ENCODE measurements at places on chromosomes 11 and 22.

DNA sequence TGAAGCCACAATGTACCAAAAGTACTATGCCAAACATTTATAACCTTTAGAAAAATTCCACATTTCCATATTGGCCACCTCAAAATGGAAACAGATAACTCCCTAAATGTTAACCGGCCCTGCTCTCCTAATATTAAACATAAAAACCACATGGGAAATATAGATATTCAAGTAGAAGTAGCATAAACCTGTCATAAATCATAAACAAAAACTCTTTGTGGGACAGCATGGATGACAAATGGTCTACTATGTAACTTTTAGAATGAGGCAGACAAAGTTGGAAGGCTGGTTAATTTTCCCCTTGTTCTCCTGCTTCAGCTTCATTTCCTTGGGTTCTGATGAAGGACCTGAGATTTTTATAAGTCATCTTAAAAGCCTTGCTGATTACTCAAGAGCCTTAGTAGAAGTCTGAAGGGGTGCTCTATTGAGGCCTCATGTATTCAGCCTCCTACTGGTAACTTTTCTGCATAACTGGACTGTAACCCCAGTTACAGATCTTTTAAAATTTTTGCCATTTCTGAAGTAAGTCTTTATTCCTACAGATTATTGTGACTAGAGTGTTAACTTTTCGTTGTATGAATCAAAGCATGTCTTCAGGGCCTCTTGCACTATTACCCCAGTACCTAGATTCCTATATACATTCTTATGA lies 116.4 kb downstream of the STIM1 start:
- peak; percentile 61 for DNase-seq

DNA sequence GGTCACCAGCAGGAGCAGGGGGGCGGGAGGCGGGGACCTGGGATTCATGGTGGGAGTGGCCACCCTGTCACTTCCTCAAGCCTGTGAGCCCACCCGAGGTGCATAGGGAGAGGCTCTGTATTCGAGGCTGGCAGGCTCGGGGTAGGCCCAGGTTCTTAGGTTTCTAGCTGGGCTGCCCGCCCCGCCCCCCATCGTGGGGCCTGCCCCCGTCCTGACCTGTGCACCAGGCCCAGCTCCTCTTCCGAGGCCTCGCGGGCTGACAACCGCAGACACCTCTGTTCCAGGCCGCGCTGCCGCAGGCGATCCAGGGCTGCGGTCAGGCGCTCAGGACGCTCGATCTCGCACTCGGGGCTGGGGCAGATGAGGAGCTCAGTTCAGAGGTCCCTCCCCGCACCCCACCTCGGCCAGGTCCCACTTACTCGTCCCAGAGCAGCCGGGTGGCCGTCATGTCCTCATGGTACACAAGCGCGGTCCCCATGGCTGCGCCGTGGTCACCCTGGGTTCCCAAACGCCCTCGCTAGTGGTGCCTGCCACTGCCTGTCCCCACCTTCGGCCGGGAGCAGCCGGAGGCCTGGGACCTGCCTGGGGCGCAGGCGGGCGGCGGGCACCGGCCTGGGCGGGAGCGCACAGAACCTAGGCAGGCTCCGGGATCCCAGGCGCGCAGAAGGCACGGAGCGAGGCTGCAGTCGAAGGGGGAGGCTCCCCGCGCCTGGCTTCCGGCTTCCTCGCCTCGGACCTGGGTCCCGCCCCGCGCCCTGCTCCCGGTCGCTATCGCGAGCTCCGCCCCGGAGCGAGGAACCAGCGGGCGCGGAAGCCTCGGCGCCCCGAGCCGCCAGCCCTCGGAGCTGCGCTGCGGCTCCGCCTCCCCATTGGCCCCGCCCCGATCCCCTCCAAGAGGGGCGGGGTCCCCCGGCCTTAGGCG lies at the start of gene HDAC10:
TSS of gene HDAC10 (minus strand) at position 711 of the 922 bp plus-strand sequence. CDS start at position 478, 233 bp downstream.
- peak; percentile 86 for DNase-seq

GRCh38 chr11:83599066-83599465 lies 312.9 kb upstream of the CCDC90B start:
- no peak for DNase-seq

DNA sequence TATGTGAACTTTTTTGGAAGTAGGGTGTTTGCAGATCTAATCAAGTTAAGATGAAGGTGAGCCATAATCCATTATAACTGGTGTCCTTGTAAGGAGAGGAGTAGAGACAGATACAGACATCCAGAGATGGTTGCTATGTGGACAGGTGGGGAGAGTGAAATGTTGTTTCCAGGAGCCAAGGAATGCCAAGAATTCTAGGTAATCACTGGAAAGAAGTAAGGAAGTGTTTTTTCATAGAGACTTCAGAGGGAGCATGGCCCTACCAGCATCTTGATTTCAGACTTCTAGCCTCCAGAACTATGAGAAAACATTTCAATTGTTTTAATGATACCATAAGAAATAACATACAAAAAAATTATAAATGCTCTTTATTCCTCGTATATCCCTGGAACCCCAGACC lies 320.5 kb upstream of the ANO3 start:
- DNase-seq: no peak

- peak; percentile 64 for DNase-seq
Measured at GRCh38 chr11:84290647-84291046, 1004.5 kb upstream of the CCDC90B start.

DNA sequence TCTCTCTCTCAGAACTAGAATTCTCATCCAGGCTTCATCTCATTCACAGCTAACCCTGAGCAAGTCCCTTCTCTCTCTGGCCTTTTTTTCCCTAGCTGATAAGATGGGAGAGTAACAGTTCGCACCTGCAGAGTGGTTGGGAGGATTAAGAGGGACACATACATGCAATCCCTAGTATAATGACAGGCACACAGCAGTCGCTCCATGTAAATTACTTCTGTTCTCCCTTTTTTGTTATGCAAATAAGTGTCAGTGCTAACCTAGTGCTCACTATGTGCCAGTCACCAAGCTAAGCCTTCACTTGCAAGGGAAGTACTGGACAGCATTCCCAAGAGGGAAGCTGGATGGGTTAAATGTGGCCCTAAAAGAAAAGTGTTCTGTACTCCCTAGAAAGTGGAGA lies 63.4 kb downstream of the TENM4 start:
- DNase-seq: no peak

DNA sequence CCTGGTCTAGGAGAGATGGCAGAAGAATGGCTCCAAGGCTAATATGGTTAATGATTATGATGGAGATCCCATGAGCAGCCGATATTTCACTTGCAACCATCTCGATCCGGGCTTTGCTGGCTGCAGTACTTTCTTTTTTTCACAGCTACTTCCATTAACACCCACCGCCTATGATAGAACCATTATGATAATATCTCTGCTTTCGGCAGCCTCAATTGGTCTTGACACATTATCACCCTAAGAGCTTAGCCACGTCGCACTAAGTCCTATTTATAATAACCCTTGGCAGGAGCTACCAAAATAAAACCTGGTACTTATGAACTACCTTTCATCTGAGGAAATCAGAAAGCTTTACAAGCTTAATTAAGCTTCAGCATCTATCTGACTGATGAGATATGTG lies 7.6 kb upstream of the FJX1 start:
- DNase-seq: no peak

DNA sequence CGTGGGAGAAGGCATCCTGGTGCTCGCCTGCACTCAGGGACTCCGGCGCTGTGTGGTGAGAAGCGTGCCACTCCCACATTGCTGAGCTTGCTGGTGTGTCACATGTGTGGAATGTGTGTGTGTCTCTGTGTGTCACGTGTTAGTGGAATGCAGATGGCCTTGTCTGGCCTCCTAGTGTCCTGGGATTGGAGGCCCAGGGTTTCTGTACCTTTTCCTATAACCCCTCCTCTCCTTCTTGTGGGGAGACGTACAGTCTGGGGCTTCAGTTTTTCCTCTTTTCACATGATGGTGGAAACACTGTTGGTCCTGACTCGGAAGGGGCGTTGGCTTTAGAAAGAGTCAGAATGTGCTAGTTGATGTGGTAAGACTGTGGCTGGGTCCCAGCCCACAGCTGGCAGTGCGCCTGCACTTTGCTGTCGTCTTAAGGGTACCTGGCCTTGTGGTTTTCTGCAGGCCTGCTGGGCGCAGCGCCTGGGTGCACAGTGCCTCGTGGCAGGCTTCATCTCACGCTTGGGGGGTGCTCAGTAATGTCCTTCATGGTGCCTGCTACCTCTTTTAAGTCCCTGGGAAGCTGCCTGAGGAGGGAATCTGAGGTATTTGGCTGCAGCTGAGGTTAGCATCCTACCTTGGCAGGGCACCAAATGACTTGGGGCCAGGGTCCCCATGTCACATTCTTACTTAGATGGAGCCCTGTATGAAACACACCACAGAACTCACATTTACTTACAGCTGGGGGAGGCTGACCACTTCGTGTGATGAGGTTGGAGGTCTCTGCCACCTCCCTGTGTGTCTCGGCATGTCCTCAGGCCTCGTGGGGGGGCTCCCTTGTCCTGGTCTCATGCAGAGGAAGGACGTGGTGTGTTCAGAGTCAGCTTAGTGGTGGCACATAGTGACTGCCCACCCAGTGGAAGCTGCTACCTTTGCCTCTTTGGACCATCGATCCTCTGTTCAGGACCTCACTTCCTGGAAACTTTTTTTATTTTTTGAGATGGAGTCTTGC lies 61.9 kb downstream of the MED15 start:
- peak; percentile 98 for DNase-seq

DNA sequence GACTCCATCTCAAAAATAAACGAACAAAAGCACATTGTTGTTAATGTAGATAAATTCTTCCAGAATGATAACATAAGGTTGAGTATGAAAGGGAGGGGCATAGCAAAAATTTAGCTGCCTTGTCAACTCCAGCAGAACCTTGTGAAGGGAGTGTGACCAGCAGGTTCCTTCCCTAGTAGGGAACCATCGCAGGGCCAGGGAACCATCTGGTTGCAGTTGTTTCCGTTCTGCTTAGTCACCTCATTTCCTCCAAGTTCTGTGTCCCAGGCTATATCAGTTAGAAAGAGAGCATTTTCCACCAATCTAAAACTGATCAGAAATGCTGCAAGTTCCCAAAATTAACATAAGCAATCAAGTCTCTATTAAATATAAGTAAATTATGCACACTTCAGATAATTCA lies 126.7 kb upstream of the BLID start:
- no peak for DNase-seq

GRCh38 chr22:39239561-39240423 lies 5.0 kb downstream of the PDGFB start:
- no peak for DNase-seq

DNA sequence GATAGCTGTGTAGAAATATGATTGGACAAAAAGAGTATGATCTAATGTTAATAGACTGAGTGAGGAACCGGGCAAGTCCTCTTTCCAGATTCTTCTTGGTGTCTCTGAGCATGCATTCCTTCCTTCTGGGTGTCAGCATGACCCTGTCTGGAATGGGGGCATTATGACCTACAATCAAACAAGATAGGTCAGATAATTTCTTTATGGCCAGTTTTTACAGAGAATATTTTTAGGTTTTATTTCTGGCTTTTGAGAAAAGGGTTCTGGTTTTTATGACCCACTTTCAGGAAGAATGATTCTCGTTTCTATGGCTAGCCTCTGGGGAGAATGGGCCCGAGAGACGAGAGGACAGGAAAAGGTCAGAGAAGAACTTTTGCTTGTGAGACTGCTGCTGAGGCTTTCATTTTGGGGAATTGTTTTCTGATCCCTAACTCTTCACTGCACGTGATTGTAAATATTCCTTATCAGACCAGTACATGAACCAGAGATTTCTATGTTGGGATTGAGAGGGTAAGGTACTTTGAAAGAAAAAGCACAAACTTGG lies 383.8 kb downstream of the AASDHPPT start:
- no peak for DNase-seq

DNA sequence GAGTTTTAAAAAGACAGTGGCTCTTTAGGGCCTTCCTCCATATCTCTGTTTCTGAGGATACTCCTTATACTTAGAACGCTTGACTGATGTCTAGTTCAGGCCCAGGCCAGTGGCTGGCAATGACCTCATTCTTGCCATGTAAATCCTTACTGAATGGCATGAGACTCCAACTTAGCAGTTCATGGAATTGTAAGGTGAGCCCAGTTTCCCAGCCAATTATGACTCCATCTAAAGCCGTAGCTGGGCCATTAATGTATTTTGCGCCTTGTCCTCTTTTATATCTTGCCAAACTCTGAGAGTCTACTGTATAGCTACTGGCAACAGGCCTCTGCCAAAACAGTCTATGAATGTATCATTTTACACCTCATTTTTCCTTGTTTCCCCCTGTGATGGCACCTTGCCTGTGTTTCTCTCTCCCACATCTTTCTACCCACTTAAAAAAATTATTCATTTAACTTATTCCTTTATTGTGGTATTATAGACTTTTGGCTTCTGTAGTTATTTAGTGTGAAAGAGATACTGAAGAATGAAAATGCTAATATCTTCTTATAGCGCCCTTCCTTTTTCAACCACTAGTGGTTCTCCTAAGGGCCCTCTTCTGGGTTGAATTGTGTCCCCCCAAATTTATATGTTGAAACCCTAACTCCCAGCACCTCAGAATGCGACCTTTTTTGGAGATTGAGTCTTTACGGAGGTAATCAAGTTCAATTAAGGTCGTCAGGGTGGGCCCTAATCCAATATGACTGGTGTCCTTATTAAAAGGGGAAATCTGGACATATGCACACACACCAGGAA lies 67.4 kb downstream of the ZNRF3 start:
- no peak for DNase-seq

GRCh38 chr11:34284156-34284555 lies 73.7 kb downstream of the ABTB2 start:
- no peak for DNase-seq

- DNase-seq: peak; percentile 12
Measured at GRCh38 chr11:97683733-97684132, 1293.9 kb downstream of the JRKL start.

DNA sequence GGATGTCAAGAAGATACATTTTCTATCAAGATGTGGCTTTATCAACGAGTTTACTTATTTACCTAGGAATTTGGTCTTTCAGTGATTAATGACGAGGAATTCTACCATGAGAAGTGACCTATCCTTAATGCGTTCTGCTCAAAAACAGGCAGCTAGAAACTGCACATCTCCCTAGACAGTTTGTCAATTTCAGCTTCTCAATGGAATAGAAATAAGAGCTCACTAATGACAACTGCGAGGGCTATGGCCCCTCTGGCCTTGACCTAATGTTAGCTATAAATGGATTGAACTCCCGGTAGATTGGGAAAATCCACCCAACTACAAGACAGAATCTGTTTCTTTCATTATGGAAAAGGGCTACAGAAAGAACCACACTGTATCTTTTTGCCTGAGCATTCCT lies 223.4 kb downstream of the CADM1 start:
- no peak for DNase-seq

DNA sequence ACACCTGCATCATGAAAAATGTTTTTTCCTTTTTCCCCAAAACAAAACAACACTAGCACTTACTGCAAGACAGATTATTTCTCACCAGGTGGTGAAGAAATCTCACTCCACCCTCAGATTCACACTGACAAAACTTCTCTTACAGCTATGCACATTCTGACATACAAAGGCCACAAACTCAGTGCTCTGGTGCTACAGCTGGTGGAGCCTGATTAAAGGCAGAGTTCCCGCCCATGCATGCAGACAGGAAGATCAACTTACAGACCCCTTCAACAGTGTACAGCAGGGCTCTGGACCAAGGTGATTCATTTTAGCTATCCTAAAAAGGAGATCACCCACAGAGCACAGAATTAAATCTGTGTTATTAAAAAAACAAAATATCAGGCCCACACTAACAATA lies 112.6 kb downstream of the CADM1 start:
- no peak for DNase-seq

Data from iris pigment epithelial cell (primary cell).